Cortex of kidney (tissue), 1 donor: ENCODE measurements at places on chromosomes 12 and 14.

DNA sequence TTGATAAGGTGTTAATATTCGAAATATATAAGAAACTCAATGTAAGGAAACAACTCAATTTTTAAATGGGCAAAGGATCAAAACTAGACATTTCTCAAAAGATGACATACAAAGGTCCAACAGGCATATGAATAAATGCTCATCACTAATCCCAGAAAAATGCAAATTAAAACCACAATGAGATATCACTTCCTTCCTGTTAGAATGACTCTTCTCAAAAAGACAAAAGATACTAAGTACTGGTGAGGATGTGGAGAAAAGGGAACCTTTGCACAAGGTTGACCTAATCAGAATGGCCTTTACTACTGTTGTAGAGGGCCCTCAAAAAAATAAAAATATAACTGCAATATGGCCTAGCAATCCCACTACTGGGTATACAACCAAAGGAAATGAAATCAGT is 383.4 kb downstream of the KCNH5 start:
- no peak for DNase-seq

DNA sequence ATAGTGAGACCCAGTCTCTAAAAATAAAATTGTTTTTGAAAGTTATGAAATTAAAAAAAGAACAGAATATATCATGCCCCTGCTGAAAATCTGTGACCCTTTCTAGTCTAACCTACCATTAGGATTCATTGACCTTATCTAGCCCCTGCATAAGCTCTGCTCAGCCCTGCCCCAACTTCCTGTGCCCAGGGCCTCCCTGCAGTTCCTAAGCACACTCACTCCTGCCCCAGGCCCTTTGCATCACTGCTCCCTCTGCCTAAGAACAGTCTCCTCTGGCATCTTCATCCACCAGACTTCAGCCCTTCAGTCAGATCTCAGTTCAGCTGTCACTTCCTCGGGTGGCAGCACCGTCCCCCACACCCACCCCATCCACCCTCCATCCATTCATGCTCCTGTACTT is 55.4 kb downstream of the SCARB1 start:
- no peak for DNase-seq

DNA sequence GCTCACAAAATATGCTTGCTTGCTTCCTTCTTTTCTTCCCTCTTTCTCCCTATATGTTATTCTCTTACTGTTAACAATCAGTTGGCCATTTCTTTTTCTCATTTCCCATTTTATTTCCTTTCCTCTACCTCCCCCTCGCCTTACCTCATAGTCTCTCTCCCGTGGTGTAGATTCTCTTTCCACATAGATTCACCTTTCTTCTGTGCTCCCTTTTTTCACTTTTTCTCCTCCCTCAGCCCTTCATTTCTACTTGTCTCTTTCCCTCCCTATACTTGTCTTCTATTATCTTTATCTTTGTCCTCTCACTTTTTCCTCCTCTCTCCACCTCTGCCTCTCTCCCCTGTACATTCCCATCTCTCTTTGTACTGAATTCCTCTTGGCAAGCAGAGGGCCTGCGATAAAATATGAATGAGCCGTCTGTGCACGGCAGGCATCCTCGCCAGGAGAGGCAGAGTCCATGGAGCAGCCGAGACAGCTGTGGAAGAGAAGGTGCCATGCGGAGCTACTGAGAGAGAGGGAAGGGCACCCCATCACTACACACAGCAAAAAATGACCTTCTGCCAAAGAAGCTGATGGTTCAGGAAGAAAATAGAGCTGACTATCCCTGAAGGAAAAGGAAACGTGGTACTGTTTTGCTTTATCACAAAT is 12.1 kb downstream of the C14orf93 start:
- no peak for DNase-seq

- DNase-seq: no peak
These were observed 39.9 kb downstream of the RAB35 start for GRCh38 chr12:120076651-120077050.
